ENCODE measurements at places on chromosomes 5 and 9.

DNA sequence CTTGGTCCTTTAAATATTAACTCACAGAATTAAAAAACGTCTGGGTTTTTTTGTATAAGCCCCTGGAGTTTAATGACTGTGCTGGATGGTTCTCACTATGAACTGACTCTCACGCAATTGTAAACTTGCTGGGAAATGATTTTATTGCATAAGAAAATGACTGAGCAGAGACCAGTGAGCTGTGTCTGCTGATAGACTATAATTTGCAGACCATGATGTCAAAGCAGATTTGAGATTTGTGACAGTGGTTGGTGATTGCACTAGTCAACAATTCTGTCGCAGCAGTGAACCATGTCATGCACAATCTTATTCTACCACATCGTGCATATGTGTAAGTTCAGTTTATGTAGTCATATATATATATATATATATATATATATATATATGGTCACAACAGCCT, 85.7 kb upstream of the C9orf72 start:
- DNase-seq, result no peak

- DNase-seq, result no peak
Measured at GRCh38 chr9:84349671-84350070, 9.1 kb upstream of the SLC28A3 start.

DNA sequence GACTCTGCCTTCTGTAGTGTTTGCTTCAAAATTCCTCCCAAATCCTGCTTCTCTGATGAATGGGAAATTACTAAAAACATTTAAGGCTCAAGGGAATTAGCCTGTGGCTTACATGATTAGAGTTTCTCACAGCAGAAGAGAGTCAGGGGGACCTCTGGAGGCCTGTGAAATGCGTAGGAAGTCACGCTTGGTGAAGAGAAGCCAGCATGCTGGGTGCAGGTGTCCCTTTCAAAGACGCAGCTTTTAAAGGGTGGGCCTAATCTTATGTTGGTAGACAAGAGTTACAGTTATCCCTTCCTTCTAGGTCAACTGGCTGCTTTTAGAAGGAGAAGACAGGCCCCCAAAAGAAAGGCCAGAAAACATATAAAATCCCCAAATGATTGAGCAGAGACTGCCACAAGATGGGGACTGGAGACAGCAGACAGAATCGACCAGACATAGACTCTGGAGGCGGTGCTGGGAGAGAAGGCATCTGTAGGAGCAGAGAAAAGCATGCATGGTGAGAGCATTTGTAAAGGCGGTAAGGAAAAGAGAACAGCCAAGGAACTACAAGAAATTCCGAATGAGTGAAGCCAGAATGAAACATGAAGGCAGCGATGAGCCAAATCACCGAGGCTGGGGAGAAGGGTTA, 42.3 kb downstream of the B4GALT1 start:
- DNase-seq, result no peak

- DNase-seq, result no peak
Measured at GRCh38 chr5:13766236-13766635, 178.3 kb downstream of the DNAH5 start.

GRCh38 chr9:91055845-91056244, 254.2 kb downstream of the SYK start:
- no peak for DNase-seq

DNA sequence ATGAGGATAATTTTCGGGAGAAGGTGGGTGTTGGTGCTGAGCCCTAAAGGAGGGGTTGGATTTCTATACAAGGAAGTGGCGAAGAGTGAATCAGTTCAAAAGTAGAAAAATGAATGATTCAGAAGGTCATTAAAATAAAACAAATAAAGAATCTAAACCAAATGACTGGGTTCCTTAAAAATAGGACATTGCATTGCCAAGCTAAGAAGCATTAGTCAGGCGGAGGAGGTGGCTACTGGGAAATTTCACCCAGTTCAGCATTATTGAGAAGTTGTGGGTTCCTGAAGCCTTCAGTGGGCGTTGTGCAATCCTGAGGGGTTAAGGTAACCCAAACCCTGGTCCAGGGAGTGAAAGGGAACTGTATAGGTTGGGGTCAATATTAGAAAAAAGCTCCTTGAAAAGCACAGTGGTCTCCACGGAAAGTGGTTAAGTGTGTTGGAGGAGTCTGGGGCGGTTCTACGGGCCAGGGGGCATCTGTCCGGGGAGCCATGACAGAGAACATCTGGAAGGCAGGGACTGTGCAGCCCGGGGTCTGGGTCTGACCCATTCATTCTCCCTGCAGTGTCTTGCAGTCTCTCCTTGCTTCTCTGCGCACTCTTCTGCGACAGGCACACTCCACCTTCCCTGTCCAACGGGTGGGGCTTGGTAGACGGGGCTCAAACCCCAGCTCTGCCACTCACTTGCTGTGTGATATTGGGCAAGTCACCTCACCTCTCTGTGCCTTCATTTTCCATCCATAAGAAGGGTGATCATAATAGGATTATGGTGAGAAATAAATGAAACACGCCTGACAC, 27.6 kb upstream of the DUSP1 start:
- DNase-seq, result no peak

All from RPMI8226 (cell line).